MCF 10A (cell line): ENCODE measurements at places on chromosomes 4 and X.

GRCh38 chrX:97334850-97335249 is 451.1 kb downstream of the RPA4 start:
- no peak for DNase-seq

DNA sequence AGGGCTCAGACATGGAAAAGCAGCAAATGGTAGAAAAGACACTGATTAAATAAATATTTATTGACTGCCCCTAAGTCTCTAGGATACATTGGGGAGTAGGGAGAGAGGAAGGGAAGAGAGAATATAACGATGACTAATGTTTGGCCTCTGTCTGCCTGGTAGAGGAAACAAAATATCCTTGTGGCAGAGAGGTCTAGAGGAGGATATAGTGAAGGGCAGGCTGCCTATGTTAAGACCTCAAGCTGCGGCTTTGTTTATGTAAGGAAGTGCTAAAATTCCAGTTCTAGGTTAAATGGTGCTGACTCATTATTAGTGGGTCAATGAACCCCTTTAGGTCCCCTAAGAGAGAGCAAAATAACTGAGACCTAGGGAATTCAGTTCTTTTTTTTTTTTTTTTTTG is 427.3 kb upstream of the FTHL17 start:
- peak; percentile 30 for DNase-seq

GRCh38 chr4:83599183-83599582 is 63.3 kb downstream of the GPAT3 start:
- DNase-seq: peak; percentile 46

- peak; percentile 20 for DNase-seq
Observed at GRCh38 chr4:24991015-24991414, 39.7 kb downstream of the LGI2 start.

- no peak for DNase-seq
Observed at GRCh38 chrX:46226422-46226821, 318.8 kb downstream of the ZNF674 start.

DNA sequence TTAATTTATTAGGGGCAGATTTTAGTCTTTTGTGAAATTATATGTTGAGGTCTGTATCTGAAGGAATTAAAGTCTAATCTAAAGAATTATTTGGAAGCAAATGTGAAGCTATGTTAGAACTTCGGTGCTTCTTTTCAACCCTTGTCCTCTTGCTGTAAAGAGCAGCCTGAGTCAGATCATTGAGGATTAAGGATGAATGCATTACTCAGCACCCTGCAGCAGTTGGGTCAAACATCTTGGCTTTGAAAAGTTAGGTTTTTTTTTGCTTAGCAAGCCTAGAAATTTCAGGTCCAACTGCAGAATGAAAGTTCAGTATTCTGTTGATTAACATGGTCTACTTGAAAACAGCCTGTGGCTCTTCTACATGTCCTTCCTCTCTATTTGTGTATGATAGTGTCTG is 57.6 kb downstream of the SLC4A4 start:
- peak; percentile 10 for DNase-seq

DNA sequence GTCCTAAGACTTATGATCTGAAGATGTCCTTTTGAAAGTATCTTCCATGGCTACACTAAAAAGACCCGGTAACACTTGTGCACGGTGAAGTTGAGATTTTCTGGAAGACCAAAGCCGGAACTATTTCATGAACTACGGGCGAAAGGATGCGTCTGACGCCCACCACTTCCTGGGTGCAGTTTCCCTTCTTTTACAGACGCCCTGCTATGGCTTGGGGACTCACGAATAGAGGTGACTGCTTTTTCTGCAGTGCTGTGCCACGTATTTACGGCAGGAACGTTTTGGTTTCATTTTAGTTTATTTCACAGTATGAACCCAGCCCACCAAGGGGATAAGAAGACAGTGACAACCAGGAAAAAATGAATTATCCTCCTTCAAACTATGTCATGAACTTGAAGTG is 180.4 kb downstream of the AFAP1 start:
- DNase-seq: no peak

DNA sequence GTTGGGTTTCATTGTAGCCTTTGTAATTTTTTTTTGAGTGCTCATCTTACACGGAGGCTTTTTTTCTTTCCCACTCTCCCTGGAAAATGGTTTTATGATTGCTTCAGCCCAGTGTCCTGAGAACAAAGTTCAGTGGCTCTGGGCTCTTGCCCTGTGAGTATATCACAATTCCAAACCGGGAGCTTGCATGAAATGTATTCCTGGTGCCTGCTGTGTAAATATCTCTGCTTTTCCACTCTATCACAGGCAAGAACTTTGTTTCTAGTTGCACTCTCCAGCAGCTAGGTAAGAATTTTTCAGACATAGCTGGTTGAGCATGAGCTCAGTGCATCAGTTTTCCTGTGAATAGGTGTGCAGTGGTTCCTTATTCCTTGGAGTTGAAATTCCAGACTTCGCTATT is 60.8 kb downstream of the SUPT20HL2 start:
- no peak for DNase-seq

GRCh38 chrX:16870862-16871815 is 977 bp upstream of the RBBP7 start:
- no peak for DNase-seq
